ENCODE measurements at places on chromosomes 7 and 10.

DNA sequence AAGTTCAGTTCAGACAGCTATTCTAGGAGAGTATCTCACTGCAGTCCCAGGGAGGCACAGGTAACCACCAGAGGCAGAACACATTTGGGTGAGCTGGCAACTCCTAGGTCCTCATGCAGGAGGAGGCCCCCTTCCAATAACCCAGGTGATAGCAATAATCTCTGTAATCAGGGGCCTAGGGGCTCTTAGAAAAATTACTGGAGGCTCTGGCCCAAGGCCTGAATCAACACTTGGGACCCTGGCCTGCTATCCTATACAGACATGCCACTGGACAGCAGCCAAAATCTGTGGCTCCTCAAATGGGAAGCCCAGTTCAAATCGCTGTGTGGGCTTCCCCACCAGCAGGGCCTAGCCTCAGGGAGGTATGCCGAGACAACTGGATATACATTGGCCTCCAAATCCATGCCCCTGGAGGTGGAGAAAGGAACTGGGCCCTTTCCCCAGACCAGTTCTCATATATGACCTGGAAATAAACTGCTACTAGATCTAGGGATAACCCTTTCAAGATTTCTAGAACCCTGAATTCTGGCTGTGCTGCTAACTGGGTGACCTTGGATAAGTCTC, 1.6 kb downstream of the AVPI1 start:
- DNase-seq: no peak

DNA sequence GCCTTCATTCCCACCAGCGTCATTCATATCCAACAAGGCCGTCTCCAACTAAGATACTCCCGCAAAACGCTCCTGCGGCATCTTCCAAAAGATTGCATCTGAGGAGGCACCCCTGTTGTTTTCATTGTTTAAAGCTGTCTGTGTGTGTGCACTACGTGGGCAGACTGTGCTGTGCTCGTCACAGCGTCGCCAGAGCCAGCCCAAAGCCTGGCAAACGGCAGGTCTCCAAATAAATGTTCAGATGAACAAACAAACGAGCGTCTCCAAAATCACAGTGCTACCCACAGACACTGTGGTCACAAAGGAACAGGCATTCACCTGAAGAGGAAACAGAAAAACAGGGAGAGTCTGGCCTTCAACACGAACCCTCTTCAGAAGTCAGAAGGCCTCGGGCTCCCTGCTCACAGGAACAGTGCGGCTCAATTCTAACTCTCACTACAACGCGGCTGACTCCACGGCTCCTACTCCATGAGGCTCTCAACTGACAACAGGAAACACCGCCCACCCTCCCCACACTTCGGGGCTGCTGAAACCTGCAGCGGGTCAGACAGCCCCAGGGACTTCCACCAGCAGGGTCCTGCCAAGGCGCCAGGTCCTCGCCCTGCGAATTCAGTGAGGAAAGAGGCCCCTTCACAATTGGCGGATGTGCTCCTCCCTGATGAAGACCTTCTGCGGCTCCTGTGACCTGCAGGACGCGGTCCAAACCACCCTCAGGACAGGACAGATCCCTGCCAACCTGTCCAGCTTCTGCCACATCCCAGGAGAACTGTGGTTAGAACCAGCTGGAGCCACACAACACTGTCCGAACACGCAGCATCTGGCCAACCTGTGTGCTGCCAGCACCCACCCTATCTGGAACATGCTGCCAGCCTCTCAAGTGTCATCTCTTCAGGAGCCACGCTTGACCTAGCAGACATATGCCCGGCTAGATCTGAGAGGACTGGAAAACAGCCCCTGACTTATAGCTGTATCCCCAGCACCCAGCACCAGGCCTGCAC, 36.1 kb downstream of the MAD1L1 start:
- no peak for DNase-seq

GRCh38 chr10:28291881-28292297, 11.0 kb downstream of the MPP7 start:
- peak; percentile 76 for DNase-seq

- no peak for DNase-seq
These were observed 239.1 kb downstream of the ZMYND11 start for GRCh38 chr10:374354-374753.

DNA sequence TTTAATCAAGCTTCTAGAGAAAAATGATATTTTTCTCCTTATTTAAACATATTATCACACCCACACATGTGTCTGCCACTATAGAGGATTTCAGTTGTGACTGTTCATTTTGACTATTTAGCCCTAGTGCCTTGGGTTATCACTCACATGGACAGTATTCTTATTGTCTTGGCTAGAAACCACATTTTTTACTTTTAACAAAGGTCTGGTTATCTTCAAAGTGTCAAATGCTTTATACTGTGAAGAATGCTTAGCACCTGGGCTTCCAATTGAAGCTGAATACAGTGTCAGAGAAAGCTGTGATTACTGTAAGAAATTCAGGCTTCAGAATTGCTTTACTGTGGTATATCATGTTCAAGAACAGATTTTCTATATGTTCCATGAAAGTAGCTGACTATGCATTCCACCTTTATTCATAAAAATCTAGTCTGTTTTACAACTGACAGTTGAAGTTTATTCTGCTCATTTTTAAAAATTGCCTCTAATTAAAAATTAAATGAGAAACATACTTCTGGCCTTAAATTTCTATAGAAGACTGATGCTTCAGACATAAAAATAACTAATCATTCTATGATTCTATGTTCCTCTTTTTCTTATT, 278.6 kb downstream of the SEMA3D start:
- DNase-seq: no peak

GRCh38 chr10:69327463-69328379, 49.4 kb downstream of the HK1 start:
- DNase-seq: peak; percentile 52

DNA sequence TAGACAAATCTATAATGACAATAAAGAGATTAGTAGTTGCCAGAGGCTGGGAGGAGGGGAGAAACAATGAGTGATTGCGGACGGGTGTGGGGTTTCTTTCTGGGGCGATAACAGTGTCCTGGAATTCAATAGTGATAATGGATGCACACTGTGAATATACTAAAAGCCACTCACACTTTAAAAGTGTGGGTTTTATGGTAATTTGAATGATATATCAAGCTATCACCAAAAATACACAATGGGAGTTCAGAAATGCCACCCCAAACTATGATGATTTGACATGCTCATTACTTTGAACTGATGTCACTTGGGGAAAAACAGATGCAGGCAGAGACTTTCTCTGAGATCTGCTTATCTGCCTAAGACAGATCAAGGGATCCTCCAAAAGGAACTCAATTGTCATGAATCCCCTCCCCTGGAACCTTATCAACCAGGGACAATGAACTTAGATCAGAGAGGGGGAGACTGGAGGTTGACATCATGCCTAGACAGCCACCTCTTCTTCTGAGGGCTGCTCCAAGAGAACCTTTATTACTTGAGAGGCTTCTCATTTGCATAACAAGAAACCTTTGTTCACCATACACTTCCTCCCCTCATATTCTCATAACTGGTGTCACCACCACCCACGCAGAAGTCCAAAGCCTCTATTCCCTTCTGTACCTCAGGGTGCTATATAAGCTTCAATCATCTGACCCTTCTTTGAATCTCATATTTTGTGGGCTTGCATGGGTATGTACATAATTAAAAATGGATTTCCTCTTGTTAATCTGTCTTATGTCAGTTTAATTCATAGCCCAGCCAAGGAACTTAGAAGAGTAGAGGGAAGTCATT, 14.8 kb upstream of the ZC3HAV1 start:
- no peak for DNase-seq

DNA sequence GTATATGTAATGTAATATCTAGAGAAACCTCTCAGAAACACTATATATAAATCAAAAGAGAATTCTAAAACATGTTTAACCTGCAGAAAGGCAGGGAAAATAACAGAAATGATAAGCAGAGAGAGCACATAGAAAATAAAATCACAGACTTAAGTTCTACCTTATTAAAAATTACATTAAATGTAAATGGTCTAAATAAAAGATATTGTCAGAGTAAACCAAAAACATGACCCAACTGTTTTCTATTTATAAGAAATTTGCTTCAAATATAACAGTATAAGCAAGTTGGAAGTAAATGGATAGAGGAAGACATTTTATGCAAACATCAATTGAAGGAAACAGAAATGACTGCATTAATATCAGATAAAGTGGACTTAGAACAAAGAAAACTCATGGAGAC, 43.4 kb downstream of the HECTD2 start:
- no peak for DNase-seq

DNA sequence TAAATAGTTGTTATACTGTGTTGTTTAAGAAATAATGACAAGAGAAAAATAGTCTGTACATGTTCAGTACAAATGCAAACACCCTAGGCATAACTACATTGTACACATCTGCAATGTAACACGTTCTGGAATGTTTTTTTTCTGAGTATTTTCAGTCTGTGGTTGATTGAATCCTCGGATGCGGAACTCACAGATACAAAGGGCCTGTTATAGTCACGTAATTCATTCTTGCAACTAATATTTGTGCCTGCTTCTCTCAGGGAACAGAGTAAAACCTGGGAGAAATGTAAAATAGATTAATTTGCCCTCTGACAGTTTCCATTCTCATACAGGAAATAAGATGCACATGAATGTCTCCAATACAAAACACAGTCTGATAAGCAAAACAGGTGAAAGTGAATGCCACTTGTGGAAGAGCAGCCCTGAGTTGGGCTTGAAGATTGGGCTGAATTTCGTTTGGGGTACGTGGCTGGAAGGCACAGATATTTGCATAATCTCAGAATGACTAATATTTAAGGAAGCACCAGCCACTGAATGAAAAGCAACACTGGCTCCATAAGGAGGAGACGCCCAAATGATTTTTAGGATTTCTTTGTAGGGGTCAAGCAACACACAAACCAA, 19.1 kb downstream of the DENND2A start:
- DNase-seq: no peak

GRCh38 chr10:29322918-29323317, 34.0 kb downstream of the LYZL1 start:
- DNase-seq: no peak

GRCh38 chr7:70837589-70837988, 294.4 kb upstream of the GALNT17 start:
- DNase-seq: no peak

DNA sequence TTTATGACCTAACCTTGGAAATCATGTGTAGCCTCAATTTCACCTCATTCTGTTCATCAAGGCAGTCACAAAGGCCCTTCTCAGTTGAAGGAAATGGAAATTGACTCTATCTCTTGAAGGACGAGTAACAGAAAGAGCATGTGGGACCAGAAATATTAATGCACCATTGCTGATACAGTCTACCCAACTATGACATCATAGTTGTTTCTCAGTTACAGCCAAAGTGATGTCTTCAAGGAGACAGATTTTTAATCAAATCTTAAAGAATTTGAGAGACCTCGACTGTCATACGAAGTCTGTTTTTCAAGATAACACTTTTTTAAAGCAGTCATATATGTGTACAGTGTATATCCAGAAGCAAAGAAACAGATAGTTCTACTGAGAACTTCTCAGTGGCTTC, 335.7 kb upstream of the PHF14 start:
- no peak for DNase-seq

GRCh38 chr10:51615764-51616298, 83.6 kb downstream of the CSTF2T start:
- no peak for DNase-seq

GRCh38 chr7:140262242-140262903, 85.6 kb upstream of the KDM7A start:
- no peak for DNase-seq

DNA sequence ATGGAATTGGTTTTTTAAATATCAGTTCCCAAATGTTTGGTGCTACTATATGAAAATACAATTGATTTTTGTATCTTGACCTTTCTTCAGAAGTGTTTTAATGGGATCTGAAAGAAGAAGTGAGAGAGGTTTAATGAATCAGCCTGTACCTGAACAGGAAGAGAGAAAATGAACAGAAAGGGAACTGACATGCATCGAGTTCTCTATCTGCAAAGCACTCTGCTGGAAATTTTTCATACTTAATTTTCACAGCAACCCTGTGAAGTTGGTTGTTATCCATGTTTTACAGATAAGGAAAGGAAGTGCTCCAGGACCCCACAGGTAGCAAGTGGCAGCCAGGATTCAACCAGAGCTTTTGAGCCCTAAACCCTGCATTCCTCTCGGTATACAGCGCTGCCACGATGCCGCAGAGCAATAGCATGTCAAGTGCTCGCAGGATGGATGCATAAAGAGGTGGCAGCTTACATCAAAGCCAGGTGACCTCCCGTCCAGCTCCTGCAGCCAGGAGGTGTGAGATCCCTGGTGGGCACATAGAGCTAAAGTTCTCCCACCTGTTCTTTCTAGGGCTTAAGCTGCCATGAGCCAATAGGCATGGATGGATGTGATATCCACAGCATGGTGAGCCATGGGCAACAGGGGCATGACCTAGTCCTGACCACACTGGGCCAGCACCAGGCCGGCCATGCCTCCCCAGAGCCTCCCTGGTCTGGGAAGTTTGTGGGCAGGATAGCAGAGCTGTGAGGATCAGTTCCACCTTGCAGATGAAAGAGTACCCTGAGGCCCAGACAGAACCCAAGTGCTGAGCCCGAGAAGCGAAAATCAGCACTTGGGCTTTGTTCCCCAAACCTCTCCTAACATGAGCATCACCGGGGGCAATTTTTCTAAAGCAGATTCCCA, 57.2 kb downstream of the CALML3 start:
- no peak for DNase-seq

- no peak for DNase-seq
These were observed 9.2 kb downstream of the MICU1 start for GRCh38 chr10:72616716-72617115.

DNA sequence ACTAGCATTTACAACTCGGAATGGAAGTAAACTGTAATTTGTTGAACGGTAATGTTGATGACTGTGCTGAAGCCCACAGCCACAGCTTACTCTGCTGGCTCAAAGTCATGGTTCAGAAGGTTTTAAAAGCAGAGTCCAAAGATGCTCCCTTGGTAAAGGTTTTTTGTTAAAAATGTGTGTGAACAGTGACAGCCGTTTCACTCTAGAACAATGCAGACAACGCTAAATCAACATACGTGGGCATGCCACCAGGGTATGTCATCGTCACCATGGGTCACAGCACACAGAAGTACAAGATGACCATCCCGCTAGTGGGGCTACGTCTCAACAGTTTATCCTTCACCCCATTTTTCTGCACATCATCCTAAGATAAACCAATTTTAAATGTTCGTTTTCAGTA, 106.5 kb upstream of the LANCL2 start:
- no peak for DNase-seq
